Stimulated activated CD8-positive, alpha-beta memory T cell treated with anti-CD3 and anti-CD28 coated beads, Interleukin-15, amount 100 ng/mL, for 24 hours (primary cell): ENCODE measurements at places on chromosomes 12 and 14.

GRCh38 chr14:33836203-33836899, 114.5 kb downstream of the EGLN3 start:
- DNase-seq = no peak

- no peak for DNase-seq
These were observed 90.5 kb downstream of the TTC8 start for GRCh38 chr14:88914956-88915355.

GRCh38 chr14:34350903-34351302, 111.1 kb downstream of the SPTSSA start:
- DNase-seq = no peak

DNA sequence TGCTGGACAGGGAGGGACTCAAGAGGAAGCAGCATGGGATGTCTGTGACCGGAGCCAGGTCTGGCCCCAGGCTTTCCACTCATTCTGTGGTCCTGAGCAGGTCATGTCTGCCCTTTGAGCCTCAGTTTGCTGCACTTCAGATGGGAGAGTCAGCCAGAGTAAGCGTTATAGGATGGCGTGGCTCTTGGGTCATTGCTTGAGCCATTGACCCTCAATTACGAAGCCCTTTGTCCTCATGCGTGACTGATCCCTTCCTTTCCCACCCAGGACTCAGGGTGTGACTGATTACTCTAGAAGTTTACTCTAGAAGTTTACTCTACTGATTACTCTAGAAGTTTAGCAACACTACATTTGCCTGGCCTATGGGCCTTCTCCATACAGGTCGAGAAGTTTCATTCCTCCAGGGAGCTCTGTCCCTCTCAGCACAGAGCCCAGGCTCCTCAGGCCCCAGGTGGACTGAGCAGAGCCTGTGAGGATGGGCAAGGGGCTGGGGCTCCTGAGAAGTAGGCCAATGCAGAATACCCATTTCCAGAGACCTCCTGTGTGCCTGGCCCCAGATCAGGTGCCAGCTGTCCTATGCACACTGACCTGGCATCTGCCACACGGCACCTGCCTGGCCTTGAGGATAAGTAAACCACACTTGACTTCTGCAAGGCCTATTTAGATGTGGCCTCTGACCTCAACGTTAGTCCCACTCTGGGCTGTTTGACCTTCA, 7.6 kb upstream of the IFI27 start:
- no peak for DNase-seq

- DNase-seq = no peak
These were observed 122.0 kb upstream of the SEL1L start for GRCh38 chr14:81655423-81656314.

DNA sequence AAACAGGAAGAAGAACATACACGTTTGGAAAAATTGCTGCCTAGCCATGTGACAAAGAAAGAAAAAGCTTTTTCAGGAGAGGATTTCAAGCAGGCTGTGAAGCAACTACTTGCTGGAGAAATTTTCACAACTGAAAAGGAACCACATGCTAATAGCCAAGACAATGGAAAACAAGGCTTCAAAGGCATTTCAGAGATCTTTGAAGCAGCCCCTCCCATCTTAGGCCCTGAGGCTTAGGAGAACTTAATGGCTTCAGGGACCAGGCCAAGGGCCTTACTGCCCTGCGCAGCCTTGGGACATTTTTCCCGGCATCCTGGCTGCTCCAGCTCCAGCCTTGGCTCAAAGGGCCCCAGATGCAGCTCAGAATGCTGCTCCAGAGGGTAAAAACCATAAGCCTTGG, 255.9 kb upstream of the ARID2 start:
- DNase-seq = no peak

DNA sequence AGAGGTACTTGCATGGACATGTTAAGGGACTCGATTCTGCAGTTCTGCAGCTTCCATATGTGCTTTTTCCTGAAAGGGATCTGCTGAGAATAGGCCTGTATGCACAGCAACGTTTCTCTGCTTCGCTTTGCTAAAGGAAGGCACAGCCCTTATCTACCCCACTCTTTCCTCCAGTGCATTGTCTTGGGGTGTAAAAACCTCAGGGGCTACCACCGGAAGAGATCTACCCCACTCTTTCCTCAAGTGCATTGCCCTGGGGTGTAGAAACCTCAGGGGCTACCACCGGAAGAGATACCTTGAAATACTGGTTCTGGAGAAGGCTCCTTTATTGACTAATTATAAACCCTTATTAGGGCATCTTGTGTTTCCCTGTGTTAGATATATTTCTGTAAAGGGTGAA, 52.9 kb downstream of the SEL1L start:
- no peak for DNase-seq
